ENCODE measurements at places on chromosomes 2 and 18.

DNA sequence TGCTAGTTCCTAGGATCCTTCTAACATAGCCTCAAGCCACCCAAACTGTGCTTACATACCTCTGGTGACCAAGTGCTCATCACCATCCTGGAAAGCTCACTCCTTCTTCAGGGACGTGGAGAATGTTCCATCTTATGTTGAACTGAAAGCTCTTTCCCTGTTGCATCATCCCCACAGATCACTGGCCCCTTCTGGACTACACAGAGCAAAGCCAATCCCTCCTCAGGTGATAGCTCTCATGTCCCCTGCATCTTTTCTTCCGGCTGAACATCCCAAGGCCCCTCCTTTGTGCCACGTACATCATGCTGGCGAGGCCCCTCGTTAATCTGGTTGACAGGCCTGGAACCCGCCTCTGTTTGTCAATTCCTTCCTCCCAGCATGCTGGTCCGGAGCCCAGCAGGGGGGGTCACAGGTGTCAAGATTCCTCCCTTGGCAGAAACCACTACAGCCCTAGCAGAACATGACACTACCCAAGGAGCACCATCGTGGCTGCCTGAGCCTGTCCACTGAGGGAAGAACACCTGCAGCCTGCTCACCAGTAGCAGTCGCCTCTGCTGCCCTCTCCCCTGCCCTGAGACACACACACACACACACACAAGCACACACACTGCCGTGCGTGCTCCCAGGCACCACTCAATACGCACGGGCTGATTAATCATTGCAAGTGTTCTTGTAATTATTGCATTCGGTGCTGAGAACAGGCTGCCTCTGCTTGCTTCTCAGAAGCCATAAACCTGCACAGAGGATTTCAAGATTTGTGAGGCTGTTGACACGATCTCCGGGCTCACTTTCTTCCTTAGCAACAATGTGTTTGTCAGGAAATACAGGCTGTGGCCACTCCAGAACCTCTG is 6.3 kb upstream of the KCNK3 start:
- no peak for DNase-seq

GRCh38 chr2:69946351-69947324 is 14.8 kb downstream of the ASPRV1 start:
- no peak for DNase-seq

- no peak for DNase-seq
These were observed 127.9 kb downstream of the ZNF532 start for GRCh38 chr18:58992301-58993231.

GRCh38 chr2:46259777-46260168 is 37.4 kb upstream of the EPAS1 start:
- no peak for DNase-seq

DNA sequence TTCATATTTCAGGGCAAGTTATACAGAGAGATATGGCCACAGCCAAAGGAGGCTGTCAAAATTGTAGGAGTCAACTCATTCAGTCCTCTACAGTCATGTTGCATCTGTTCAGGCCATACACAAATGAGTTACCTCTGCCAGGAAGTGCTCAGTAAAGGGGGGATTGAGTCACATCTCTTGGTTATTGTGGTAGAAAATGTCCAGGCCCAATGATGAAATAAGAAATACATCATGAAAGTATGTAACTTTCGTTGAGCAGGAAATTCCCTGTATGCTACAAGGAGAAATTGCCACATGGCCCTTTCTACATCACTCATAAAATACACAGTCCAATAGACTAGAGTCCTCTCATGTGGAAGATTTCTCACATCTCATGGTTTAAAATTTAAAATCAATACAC is 103.9 kb upstream of the COL3A1 start:
- DNase-seq, result no peak

DNA sequence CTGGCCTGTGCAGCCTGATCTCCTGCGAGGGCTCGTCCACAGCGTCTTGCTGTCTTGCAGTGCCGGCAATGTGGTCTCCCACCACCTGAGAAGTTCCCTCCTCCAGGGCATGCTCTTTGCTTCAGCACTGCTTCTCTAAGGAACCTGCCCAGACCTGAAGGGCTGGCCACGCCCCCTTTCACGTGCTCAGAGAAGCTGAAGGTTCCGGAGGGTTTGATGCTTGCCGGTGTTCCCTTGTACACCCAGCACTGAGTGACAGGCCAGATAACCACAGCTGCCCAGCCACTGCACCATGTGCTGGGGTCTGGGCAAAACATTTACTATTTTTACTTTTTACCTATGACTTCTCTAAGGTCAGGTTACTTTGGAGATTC is 1.7 kb upstream of the POLR2D start:
- DNase-seq, result no peak

All from NCI-H2107 (cell line).